Fibroblast of skin of abdomen (primary cell): ENCODE measurements at places on chromosomes 16 and 17.
A peak's percentile ranks its signal among the peaks of the same experiment; 100 is the strongest.

DNA sequence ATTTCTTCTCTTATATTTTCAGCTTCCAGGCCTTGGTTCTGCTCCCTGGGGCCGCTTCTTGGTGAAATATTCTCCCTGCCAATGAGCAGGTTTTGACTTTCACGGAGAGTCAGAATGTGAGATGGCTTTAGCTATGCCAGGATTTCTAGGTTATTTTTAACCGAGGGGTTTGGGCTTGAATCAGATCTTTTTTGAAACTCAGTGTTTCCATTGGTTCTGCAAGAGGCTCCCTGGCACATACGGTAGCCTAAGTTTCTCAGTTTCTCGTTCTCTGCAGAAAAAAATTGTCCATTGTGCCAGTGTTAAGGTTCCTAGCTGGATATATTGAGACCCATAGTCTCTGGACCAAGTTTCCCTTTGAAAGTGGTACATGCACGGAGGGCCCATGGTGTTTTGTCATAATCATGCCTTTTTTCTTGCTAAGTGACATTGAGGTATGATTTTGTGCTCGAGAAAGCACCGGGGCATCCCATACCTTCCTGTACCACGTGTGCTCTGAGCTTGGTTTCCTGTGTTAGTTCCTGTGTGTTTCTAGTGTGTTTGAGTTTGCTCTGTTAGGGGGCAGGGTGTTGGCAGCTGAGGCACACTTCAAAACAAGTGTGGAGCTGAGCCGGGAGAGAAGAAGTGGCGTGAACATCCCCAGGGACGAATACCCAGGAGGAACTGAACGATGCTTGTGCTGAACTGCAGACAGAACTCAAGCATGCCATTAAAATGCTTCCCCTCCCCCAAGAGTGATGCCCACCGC, 127.2 kb downstream of the HS3ST3B1 start:
- no peak for DNase-seq

GRCh38 chr16:9946022-9946720, 236.1 kb downstream of the GRIN2A start:
- DNase-seq, result no peak

- no peak for DNase-seq
Observed at GRCh38 chr17:82627405-82627804, 20.8 kb downstream of the WDR45B start.

GRCh38 chr16:23008041-23008440, 141.2 kb downstream of the USP31 start:
- DNase-seq, result no peak

DNA sequence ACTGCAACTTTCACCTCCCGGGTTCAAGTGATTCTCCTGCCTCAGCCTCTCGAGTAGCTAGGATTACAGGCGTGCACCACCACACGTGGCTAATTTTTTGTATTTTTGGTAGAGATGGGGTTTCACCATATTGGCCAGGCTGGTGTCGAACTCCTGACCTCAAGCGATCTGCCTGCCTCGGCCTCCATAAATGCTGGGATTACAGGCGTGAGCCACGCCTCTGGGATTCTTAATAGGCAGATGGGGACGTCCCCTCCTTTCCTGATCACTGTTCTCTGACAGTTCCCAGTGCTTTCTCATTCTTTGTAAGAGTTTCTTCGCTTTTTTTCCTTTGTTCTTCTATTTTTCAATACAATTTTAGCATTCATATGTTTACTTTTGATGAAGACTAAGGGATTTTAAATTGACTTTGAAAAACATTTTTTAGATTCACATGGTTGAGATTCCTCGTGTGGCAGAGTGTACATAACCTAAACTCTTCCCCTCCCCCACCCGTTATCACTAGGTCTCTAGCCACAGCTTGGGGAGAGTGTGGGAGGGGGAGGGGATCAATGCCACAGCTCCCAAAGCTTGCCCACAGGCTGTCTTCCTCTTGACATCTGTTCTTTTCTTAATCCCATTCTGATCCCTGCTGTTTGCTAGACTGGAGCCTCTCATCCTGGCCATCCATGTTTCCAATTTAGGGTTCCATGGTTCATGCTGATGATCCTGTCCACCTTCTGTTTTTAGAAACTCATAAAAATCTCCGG, 11.0 kb downstream of the ADORA2B start:
- no peak for DNase-seq

DNA sequence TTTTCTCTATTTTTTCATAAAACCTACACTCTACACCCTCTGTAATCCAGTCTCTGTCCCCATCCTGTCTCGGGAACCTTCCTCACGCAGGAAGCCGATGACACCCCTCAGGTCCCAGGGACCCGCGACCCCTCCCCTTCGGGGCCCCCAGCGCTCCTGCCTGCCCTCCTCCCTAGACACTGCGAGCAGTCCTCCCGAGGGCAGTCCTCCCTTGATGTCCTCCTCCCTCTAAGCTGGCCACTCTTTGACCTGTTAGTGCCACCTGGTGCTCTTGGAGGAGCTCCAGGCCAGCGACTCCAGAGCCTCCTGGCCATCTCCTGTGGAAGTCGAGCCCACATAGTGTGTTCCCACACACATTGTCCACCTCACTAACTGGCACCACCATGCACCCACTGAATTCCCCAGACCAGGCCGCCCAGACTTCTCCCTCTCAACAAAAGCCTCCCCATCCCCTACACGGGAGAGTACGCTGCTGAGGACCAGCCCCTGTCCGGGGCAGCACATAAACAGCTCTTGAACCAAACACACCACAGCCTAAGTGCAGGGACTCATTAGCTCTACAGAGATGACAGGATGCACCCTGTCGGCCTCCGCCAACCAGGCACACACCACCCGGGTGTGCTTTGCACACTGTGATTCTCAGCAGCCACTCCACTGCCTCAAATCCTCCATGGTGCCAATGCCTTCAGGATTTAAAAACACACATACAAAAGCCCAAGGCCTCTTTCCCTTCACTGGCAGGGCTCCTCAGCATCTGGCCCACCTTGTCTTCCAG, 9.3 kb downstream of the OSBPL7 start:
- no peak for DNase-seq

- DNase-seq, result no peak
Observed at GRCh38 chr16:29765167-29766032, 12.7 kb upstream of the ZG16 start.

- no peak for DNase-seq
Observed at GRCh38 chr17:29020576-29020975, 14.7 kb upstream of the SEZ6 start.

GRCh38 chr17:2796164-2797125, at the start of gene RAP1GAP2:
Gene RAP1GAP2 (plus strand): TSS chr17:2796438. CDS start chr17:2796528, 90 bp downstream.
- DNase-seq, result no peak

DNA sequence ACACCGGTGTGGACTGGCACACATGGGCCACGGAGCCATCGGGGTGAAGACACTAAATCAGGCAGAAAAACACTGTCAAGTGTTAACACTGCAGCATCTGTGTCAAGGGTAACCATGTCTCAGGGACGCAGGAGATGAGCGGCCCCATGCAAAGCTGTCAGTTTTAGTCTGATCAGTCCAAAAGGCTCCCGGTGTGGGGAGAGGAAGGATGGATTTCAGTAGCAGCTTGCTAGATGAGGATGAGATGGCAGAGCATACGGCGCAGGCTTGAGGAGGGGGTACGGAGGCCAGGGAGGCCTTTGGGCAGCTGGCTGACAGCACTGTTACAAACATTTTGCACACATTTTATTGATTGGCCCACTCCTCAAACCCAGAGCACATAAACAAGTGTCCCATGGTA, 98.1 kb downstream of the GNAO1 start:
- DNase-seq, result no peak

- DNase-seq, result no peak
Observed at GRCh38 chr17:18253187-18253884, 5.2 kb downstream of the FLII start.

- no peak for DNase-seq
Observed at GRCh38 chr16:47144559-47144877, 773 bp upstream of the NETO2 start.

DNA sequence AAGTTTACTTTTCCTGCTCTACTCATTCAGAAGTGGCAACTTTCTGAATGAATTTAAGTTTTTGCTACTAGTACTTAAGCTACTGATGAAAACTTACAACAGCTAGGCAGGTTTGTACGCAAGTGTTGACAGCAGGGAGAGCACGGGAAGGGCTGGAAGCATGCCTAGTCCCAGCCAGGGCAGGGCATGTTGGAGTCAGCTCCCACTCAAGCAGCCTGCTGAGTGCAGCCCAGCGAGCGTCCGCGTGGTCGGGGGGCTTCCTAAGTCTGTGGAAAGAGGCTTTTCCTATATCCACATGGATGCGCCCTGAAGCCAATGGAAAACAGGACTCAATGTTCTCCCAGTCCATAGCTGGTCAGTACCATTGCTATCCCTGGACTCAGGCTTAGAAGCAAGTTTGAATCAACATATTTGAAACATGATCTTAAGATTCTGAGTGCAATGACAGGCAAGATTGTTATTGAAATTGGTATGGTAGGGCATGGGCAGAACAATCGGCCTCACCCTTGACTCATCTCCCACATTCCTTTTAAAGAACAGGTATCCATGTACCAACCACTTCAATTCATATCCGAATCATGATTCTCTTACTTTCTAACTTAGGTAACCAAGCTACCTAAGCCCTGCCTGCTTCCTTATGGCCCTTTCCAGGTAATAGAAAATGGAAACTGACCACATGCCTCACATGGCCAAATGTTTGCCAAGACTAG, 22.5 kb downstream of the CYB5D2 start:
- DNase-seq, result no peak

GRCh38 chr17:3890082-3890877, 2.6 kb downstream of the CAMKK1 start:
- DNase-seq, result peak; percentile 90
